Omental fat pad (tissue), 4 donors: ENCODE measurements at places on chromosomes 6 and 20. TPM values are rescaled to one million over a fixed set of nuclear protein-coding genes. Genes with fewer than 3 reads are reported as not detected.

DNA sequence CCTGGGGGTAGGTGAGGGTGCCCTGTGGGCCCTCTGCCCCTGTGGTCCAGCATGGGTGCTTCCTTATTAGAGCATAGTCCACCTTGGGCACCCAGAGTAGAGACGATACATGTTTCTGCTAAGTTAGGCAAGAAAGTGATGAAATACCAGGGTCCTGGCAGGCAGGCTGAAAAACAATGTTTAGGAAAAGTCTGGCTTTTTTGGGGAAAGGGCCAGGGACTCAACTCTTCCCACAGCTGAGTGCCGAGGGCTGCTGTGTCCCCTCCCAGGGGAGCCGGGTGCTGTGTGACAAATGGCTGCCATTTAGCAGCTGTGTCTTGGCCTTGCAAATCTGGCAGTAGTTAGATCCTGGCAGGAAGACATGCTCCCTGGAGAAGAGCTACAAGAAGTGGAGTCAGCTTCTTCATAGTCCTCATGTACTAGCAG is 61.5 kb downstream of the RREB1 start:
- DNase-seq = no peak

PRRT1 gene
- total RNA-seq = 1.0 TPM

EFCAB8 gene
- not detected for total RNA-seq

DNA sequence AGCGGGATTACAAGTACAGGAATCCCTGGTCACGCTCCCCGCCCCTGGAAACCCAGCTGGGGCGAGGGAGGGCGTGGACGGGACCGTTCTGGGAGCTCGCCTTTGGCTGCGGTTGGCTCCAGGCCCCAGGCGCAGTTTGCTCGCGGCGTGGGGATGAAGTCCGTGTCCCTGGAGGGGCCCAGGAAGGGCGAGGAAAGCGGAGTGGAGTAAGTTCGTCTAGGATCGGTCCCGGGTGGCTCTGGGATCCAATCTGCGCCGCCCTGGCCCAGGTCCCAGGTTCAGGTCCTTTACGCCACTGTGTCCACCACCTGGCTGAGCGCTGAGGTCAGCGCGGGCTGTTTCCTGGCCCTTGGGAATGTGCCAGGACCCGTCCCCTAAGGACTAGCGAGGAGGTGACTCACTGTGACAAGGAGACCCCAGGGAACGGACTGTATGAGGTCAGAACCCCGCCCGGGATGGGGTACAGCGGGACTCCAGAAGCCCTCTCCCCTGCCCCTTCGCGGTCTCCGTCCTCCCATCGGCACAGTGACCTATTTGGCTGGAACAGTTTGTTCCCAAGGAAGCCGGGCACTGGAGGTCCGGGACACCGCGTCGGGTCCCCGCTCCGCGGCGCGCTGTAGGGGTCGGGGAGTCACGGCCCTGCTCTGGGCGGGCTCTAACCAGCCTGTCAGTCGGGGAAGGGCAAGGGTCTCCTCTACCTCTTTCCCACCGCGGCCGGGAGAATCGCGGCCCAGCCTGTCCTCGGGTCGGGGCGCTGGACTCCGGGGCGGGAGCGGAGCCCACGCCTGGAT is 724 bp downstream of the CDKN1A start:
- peak; percentile 65 for DNase-seq

- DNase-seq = no peak
Measured at GRCh38 chr6:164469276-164469949, 840.0 kb downstream of the C6orf118 start.

TRIM38 gene
- total RNA-seq = 11.6 TPM

BMP2 gene
- 23.5 TPM for total RNA-seq

DNA sequence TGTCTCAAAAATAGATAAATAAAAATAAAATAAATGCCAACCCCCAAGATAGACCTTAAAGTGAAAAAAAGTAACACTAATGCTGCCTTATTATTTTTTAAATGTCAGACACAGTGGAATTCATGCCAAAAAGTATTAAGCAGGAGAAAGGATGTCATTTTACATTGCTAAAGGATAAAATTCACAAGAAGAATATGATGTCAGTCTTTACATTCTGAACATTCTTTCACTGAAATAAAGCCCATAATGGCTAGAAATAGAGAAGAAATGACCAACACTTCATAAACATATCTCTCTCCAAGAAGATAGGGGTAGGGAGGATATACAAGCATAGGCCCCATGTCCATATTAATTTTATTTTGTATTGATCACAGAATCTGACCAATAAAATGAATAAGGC is 47.4 kb downstream of the SLC23A2 start:
- no peak for DNase-seq

MYB gene
- 0.96 TPM for total RNA-seq

- DNase-seq = no peak
Measured at GRCh38 chr6:148556410-148556809, 190.4 kb upstream of the UST start.

DNA sequence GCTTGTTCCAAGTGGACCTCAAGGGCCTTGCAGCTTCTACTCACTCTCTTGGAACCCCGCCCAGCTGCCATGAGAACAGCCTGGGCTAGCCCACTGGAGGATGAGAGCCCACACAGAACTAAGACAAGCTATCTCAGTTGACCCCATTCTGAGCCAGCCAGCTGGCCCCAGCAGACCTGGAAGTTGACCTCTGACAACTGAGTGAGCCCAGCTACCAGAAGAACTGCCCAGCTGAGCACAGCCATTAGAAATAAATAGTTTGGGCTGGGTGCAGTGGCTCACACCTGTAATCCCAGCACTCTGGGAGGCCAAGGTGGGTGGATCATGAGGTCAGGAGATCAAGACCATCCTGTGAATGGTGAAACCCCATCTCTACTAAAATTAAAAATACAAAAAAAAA is 37.1 kb downstream of the SNX5 start:
- no peak for DNase-seq

ID4 gene
- 8.5 TPM for total RNA-seq
